NCI-H1436 treated with DMSO at 0.1 percent for 48 hours (cell line): ENCODE measurements at places on chromosomes 2 and 18.

GRCh38 chr2:232117413-232117812, 155.9 kb downstream of the DIS3L2 start:
- no peak for DNase-seq

GRCh38 chr2:228673876-228674554, 492.5 kb upstream of the SPHKAP start:
- no peak for DNase-seq

GRCh38 chr2:132816234-132816633, 146.2 kb upstream of the LYPD1 start:
- no peak for DNase-seq

DNA sequence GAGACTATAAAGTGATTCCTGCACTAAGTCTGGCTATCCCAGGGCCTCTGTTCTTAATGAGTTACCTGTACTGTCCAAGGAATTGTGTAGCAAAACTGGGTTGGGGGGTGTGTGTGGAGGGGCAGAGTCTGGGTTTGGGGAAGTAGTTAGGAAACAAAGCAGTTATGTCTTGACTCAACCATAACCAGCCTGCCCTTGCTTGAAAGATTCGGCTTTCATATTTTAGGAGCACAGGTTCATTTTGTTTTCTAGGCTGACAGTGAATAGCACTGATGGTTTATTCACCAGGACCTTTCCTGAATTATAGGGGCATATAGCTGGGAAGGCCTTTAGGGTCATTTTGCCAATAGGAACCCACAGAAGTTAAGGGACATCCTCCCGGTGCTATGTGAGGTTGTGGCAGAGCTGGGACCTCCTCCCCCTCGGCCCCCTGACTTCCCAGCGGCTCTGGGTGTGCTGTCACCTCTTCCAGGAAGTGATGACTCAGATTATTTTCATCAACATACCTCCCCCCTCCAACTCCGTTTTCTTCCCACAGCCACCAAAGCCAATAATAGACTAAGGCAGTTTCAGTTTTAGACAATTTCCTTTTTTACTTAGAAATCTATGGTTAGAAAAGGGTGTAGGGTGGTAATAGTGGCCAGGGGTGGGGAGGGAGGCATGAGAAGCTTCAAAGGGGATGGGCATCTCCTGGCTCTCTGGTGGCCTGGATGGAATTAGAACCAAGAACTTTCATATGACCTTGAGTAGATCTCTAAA, 44.8 kb downstream of the SETBP1 start:
- DNase-seq, result no peak

DNA sequence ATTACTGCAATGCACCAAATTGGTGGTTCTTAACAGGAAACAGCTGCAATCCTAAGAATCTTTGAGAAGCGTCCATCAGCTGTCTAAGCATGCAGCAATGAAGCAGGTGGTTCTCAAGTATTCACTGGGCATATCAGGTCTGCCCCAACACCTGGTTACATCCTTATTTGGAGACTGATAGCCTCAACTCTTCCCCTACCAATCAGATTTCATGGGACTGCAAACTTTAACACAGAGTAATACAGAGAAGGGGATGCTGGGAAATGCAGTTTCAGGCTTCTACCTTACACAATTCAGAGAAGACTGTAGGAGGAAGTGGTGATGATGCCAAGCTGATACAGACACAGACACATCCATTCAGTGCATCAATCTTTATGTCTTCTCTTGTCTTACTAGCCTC, 240.5 kb downstream of the BCL2 start:
- DNase-seq, result no peak
